ENCODE measurements at places on chromosomes 12 and 14. TPM values are rescaled to one million over a fixed set of nuclear protein-coding genes. Genes with fewer than 3 reads are reported as not detected.

DNA sequence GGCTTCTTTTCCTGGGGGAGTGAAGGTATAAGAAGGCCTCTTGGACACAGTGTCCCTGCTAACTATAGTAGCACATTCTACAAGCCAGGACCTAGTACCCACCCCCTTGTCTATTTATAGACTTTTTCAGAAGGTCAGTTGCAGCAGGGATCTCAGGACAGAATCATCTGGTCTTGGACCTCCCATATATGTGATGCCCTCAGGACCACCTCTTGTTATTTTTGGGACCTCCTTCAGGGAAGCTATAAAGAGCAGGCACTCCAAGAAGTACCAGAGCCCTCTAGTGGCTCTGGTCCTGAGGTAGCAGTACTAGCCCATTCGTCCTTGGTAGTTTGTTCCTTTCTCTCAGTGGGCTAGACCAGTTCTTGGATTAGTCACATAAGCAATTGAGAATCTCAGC is 4.3 kb downstream of the COQ10A start:
- peaks cover 34% of the 10 kb centered on the region for H3K36me3 ChIP-seq
- H3K4me1 ChIP-seq: peaks cover 14% of the 10 kb centered on the region
- DNase-seq: no peak
- no peaks in the 10 kb centered on the region for H3K27me3 ChIP-seq
- no peak overlapping the region for H3K27ac ChIP-seq

DNA sequence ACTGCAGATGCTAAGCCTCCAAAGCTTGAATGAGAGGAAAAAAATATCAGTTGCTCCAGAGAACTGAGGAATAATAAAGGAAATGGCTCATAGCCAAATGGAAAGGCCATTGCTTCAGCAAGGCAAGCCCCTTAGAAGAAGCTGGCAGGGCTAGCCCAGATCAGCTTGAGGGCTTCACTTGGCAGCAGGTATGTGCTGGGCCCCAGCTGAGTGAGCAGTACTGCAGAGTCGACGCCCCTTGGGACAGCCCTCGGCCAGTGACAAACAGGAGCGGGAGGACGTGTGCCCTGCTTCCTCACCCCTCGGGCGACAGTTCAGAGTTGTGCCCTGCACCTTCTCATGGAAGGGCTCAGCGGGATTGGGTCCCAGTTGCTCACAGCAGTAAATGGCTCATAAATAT is 1031.2 kb upstream of the TMEM132C start:
- no peaks in the 10 kb centered on the region for H3K36me3 ChIP-seq
- no peak overlapping the region for H3K4me3 ChIP-seq
- no peaks in the 10 kb centered on the region for H3K27me3 ChIP-seq
- no peaks in the 10 kb centered on the region for H3K4me1 ChIP-seq

- peaks cover 48% of the 10 kb centered on the region for H3K4me1 ChIP-seq
- no peak for DNase-seq
- no peak within 1 kb of the TSS for H3K4me3 ChIP-seq
- H3K36me3 ChIP-seq: peaks cover 13% of the 10 kb centered on the region
- no peak within 1 kb of the TSS for H3K27ac ChIP-seq
- H3K27me3 ChIP-seq: peaks cover 39% of the 10 kb centered on the region
These were observed at the start of gene DHH for GRCh38 chr12:49094160-49094974. DHH (minus strand) TSS chr12:49094801; CDS start chr12:49094512, 289 bp downstream.

GRCh38 chr12:131142891-131143657 is 189.4 kb downstream of the ADGRD1 start:
- no peaks in the 10 kb centered on the region for H3K36me3 ChIP-seq
- H3K4me1 ChIP-seq: no peaks in the 10 kb centered on the region
- H3K4me3 ChIP-seq: no peak overlapping the region
- peak; percentile 4 for DNase-seq
- H3K27me3 ChIP-seq: no peaks in the 10 kb centered on the region

- H3K27ac ChIP-seq: no peak overlapping the region
- peaks cover 13% of the 10 kb centered on the region for H3K36me3 ChIP-seq
- H3K4me3 ChIP-seq: no peak overlapping the region
- H3K27me3 ChIP-seq: no peaks in the 10 kb centered on the region
- DNase-seq: no peak
These were observed 12.7 kb upstream of the EID3 start for GRCh38 chr12:104290855-104291254.

Gene TGM1
- total RNA-seq: 4.9 TPM

Gene TTC9
- 2.4 TPM for total RNA-seq
